ENCODE measurements at places on chromosomes 5 and 9.

DNA sequence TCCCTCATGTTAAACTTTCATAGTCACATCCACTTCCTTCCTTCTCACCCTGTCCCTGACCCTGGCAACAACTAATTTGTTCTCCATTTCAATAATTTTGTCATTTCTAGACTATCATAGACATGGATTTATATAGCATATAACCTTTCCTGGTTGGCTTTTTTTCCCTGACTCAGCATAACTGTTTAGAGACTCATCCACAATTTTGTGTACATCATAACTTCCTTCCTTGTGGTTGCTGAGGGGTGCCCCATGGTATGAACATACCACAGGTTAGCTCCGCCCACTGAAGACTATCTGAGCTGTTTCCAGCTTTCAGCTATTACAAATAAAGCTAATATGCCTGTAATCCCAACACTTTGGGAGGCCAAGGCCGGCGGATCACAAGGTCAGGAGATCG is 137.3 kb downstream of the PHF2 start:
- no peak for DNase-seq

GRCh38 chr5:150759334-150759583 is 442 bp upstream of the DCTN4 start:
- no peak for DNase-seq

GRCh38 chr9:137149942-137150616 is 11.1 kb downstream of the GRIN1 start:
- no peak for DNase-seq

DNA sequence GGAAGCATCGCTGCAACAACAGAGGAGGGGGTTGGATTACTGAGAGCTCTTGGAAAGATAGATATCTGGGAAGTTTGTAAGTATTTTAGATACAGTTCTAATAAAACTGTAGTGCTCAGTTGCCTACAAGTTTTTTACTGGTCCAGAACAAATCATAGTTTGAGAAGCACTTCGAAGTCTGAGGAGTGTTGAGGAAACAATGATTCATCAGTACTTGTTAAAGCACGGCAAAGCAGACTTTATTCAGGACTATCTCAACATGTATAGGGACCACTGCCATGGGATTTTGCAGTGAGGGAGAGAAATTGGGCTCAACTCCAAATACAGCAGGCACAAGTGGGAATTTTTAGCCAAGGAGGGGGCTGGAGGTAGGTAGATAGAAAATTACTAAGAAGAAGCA is 25.3 kb upstream of the RECK start:
- DNase-seq, result no peak

- no peak for DNase-seq
Measured at GRCh38 chr9:117178596-117179375, 236.1 kb downstream of the ASTN2 start.

Data from stimulated activated CD8-positive, alpha-beta memory T cell treated with anti-CD3 and anti-CD28 coated beads, Interleukin-4, amount 100 ng/mL, for 4 hours (primary cell).